ENCODE measurements at places on chromosomes 12 and 14. TPM values are rescaled to one million over a fixed set of nuclear protein-coding genes. Genes with fewer than 3 reads are reported as not detected.

- DNase-seq: peak; percentile 30
- no peaks in the 10 kb centered on the region for H3K36me3 ChIP-seq
- no peaks in the 10 kb centered on the region for H3K27me3 ChIP-seq
- H3K4me3 ChIP-seq: no peak overlapping the region
Measured at GRCh38 chr12:25377469-25378177, 126.9 kb upstream of the KRAS start.

DNA sequence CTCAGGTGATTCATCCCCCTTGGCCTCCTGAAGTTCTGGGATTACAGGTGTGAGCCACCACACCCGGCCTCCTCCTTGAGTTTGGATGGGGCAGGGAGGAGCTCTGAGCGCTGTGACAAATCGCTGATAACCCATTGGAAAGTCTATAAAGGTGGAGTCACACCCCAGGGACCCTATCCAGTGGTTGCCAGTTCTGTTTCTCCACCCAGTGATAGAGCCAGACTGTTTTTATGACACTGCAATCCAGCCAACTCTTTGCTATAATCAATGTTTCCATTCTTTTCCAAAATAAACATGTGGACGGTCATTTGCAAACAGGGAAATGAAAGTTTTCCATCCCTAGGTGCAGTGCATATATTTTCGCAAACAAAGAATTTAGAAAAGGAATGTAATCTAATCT is 142.0 kb upstream of the PELI2 start:
- H3K27ac ChIP-seq: no peak overlapping the region
- no peaks in the 10 kb centered on the region for H3K27me3 ChIP-seq
- no peak overlapping the region for H3K4me3 ChIP-seq
- H3K36me3 ChIP-seq: no peaks in the 10 kb centered on the region
- DNase-seq: no peak

DNA sequence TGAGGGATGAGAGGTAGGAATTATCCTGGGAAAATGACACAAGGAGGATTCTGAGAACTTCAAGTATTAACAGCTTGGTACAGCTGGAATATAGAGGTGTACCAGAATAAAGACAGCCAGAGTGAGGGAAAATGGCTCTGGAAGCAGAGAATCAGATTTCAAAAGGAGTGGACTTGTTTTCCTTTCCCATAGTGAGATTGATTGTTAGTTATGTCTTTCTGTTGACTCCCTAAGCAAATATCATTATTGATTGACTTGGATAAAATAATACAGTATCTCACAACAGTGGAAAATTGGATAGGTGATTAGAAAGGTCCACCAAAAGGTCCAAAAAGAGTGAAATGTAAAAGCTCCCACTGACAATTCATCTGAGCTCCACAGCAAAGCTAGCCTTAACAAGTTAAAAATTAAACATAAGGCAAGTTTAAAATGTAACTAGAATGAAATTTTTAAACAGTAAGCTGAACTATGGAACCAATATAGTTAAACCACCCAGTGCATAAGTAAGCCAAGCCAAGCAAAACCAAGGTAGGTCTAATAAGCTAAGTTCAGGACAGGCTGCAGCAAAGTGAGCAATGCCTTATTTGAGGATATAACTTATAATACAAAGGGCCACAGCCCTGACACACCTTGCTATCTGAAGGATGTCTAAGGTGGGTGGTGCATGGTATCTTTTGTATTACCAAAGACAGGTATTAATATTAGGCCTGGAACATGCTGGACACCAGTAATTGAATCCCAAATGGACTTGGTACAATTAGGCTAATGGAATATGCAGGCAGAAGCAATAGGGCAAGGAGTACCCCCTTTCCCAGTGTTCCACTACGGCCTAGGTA is 21.8 kb downstream of the ENTPD5 start:
- H3K4me1 ChIP-seq: no peaks in the 10 kb centered on the region
- H3K36me3 ChIP-seq: peaks cover 20% of the 10 kb centered on the region
- no peaks in the 10 kb centered on the region for H3K27me3 ChIP-seq
- no peak for DNase-seq
- H3K4me3 ChIP-seq: no peak overlapping the region
- H3K27ac ChIP-seq: no peak overlapping the region

GRCh38 chr12:66693901-66694513 is 15.1 kb upstream of the GRIP1 start:
- no peaks in the 10 kb centered on the region for H3K36me3 ChIP-seq
- H3K4me3 ChIP-seq: no peak overlapping the region

GRCh38 chr14:68306934-68307789 is 485.7 kb downstream of the ZFP36L1 start:
- DNase-seq: no peak
- H3K36me3 ChIP-seq: no peaks in the 10 kb centered on the region
- H3K27me3 ChIP-seq: no peaks in the 10 kb centered on the region
- no peak overlapping the region for H3K4me3 ChIP-seq

DNA sequence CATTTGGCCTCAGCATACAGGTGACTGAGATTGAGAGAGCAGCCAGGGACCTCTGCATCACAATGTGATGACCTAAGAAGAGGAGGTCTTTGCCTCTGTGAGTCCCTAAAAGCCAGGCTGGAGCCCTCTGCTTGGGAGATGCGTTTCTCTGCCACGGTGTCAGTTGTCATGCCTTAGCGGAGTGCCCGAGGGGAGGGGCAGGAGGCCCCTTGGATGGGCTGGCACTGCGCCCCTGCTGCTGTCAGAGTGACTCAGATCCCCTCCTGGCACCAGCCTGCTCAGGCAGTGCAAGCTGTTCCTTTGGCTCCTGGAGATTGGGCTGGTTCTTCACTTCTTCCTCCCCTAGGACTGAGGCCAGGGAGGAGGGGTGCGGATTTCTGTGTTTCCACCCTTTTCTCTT is 64.9 kb upstream of the KCNA5 start:
- H3K4me1 ChIP-seq: no peaks in the 10 kb centered on the region
- H3K27ac ChIP-seq: no peak overlapping the region
- no peaks in the 10 kb centered on the region for H3K36me3 ChIP-seq
- H3K27me3 ChIP-seq: no peaks in the 10 kb centered on the region
- H3K4me3 ChIP-seq: no peak overlapping the region

DNA sequence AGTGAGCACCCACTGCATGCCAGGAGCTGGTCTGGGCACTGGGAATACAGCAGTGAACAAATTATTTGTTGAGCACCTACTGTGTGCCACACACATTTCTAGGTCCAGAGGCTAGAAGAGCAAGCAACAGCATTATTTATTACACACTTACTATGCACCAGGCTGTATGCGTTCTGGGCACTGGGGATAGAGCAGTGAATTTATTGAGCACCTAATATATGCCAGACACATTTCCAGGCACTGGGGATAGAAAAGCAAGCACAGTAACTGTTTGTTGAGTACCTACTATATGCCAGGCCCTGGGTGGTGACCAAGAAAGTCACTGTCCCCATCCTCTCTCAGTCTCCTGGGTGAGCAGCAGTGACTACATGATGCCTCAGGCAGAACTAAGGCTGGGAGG is 107.5 kb upstream of the NCOR2 start:
- no peak overlapping the region for H3K4me3 ChIP-seq
- no peak for DNase-seq
- no peaks in the 10 kb centered on the region for H3K27me3 ChIP-seq
- peaks cover 21% of the 10 kb centered on the region for H3K4me1 ChIP-seq
- H3K27ac ChIP-seq: no peak overlapping the region

GRCh38 chr14:28756884-28757570 is 9.6 kb upstream of the FOXG1 start:
- H3K27me3 ChIP-seq: peaks cover 51% of the 10 kb centered on the region
- no peak overlapping the region for H3K27ac ChIP-seq
- no peak overlapping the region for H3K4me3 ChIP-seq
- DNase-seq: no peak
- H3K4me1 ChIP-seq: no peaks in the 10 kb centered on the region

DNA sequence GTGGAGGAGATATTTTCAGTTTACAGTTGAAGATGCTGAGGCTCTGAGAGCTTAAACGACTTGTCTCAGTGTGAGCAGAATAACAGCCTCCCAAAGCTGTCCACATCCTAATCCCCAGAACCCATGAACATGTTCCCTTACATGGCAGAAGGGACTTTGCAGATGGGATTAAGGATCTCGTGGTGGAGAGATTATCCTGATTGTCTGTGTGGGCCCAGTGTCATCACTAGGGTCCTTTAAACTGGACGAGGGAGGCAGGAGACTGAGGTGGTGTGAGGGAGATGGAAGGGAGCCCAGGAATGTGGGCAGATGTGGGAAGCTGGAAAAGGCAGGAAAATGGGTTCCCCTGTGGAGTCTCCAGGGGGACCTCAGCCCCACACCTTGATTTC is 9.6 kb upstream of the KRT80 start:
- no peaks in the 10 kb centered on the region for H3K27me3 ChIP-seq
- H3K36me3 ChIP-seq: no peaks in the 10 kb centered on the region
- H3K27ac ChIP-seq: peak overlapping the region; percentile 65
- DNase-seq: no peak
- no peak overlapping the region for H3K4me3 ChIP-seq
- peaks cover 64% of the 10 kb centered on the region for H3K4me1 ChIP-seq

The TAS2R30 gene
- 7.6 TPM for total RNA-seq

The TAS2R20 gene
- total RNA-seq: 1.7 TPM

- no peak overlapping the region for H3K27ac ChIP-seq
- no peaks in the 10 kb centered on the region for H3K36me3 ChIP-seq
- no peaks in the 10 kb centered on the region for H3K4me1 ChIP-seq
- H3K4me3 ChIP-seq: no peak overlapping the region
- DNase-seq: no peak
- H3K27me3 ChIP-seq: no peaks in the 10 kb centered on the region
Measured at GRCh38 chr12:87841935-87842334, 187.3 kb downstream of the C12orf50 start.

GRCh38 chr14:101603096-101603495 is 41.8 kb downstream of the DIO3 start:
- no peaks in the 10 kb centered on the region for H3K36me3 ChIP-seq
- H3K4me1 ChIP-seq: no peaks in the 10 kb centered on the region
- no peak overlapping the region for H3K27ac ChIP-seq
- H3K4me3 ChIP-seq: no peak overlapping the region
- DNase-seq: no peak
- no peaks in the 10 kb centered on the region for H3K27me3 ChIP-seq

DNA sequence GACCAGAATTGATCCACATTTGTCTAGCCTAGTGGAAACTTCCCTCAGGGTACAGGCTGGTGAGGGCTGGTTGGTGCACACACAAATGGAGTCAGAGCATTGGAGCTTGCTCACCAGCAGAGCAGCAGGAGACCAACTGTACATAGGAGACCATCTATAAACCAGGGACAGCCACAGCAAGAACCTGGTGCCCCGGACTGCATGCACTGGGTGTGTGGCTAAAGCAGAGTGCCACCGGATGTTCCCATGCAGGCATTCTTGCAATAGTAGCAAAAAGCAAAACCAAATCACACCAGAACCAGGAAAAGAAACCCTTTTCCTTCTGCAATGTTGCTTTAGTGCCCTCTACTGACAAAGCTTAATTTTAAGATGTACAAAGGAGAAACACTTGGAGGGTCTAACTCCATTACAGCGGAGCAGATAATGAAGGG is 136.4 kb downstream of the MDGA2 start:
- no peak for DNase-seq
- H3K27me3 ChIP-seq: no peaks in the 10 kb centered on the region
- no peaks in the 10 kb centered on the region for H3K36me3 ChIP-seq
- no peaks in the 10 kb centered on the region for H3K4me1 ChIP-seq
- no peak overlapping the region for H3K4me3 ChIP-seq

DNA sequence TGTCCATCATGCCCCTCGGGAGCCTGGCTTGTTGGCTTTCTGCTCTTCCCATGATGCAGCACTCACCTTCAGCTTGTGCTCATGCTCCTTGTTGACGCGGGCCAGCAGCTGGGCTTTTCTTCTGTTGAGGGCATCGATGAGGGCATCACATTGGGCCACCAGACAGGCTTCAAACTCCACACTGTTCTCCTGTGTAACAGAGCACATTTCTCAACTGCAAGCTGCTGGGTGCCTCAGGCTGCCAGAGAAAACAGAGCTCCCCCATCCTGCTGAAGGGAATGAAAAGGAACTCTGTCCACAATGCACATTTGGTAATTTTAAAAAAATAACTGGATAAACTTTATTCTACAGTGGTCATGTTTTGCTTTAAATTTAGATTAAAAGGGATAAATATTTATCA is 72.1 kb downstream of the TRIM9 start:
- no peak overlapping the region for H3K27ac ChIP-seq
- H3K27me3 ChIP-seq: no peaks in the 10 kb centered on the region
- no peak overlapping the region for H3K4me3 ChIP-seq
- no peaks in the 10 kb centered on the region for H3K4me1 ChIP-seq
- DNase-seq: no peak

DNA sequence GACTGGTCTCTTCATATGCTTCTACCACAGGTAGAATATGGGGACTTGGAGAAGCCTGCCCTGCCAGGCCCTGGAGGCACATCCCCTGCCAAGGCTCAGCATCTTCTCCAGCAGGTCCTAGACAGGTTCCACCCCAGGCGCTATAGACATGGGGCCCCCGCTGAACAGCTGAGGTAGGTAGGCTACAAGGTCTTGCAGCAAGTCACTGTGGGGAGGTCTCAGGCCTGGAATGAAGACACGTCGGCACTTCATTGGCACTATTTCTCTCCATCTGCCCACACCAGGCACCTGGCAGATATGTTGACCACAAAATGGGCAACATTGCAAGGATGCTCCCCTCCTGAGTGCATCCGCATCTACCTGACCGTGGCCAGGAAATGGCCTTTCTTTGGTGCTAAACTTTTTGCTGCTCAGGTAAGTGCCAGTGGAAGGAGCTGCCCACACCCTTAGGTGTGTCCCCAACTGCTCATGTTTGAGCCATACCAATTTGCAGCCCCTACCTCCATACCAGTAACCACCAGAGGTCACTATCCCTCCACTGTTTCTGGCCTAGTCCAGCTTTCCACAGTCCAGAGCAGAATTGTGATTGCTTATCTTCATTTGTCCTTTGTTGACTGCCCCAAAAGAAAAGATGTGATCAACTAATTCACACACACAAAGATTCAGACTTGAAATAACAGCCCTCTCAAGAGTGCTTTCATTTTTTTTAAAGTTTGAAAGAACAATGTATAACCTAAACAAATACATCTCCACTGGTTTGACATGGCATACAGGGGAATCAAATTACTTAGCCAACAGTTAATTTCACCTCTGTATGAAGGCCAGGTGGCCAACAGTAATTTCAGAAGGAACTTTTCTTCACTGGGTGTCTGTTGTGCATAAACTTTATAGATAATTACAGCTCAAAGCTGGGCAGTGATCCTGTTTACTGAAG is 16.1 kb downstream of the PIGH start:
- H3K27me3 ChIP-seq: no peaks in the 10 kb centered on the region
- no peak overlapping the region for H3K27ac ChIP-seq
- no peaks in the 10 kb centered on the region for H3K4me1 ChIP-seq
